Hepatocyte (in vitro differentiated cells): ENCODE measurements at places on chromosomes 6 and 20. TPM values are rescaled to one million over a fixed set of nuclear protein-coding genes. Genes with fewer than 3 reads are reported as not detected.

The SLC32A1 gene
- not detected in 2 replicates for polyA plus RNA-seq

The BPI gene
- 0.66 TPM in 1 of 2 replicates, not detected in the other for polyA plus RNA-seq

The TCP11 gene
- not detected in 2 replicates for polyA plus RNA-seq

DNA sequence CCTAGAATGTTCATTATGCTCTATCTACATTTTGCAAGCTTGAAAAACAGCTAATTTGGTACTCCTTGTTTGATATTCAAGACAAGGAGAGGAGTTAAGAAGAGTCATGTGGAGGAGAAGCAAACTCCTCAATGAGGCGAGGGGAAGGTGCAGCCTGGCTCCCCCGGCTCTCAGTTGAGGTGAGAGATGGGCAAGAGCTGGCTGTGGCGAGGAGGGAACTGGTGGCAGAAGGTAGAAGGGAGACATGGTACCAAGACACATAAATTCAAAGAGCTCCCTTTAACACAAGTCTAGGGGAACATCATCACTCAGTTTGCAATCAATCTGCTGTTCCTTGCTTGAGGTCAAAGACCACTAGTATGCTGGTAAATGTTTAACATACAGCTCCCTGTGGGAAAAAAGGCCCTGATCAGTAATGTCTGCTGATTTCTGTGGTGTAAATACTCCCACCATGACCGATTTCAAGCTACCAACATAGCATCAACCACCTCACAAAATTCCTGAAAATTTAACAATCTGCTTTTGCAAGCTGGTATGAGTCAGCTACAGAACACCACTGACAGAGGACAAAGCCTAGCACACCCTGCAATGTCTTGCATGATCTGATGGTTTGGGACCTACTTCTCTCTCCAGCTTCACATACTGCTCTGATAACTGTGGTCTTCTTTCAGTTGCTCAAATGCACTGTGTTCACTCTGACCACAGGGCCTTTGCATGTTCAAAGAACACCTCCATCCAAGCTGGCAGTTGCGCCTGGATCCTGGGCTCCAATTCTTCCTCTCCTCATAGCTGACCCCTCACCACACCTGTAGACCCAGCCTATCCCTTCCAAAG is 516.3 kb upstream of the CHD6 start:
- DNase-seq: peak; percentile 23

GRCh38 chr6:87789198-87789899 is 87.3 kb upstream of the AKIRIN2 start:
- peak; percentile 75 for DNase-seq

- DNase-seq: no peak
Observed at GRCh38 chr20:52096117-52096516, 95.5 kb downstream of the ZFP64 start.

- peak; percentile 89 for DNase-seq
Observed at GRCh38 chr6:35449287-35449881, 2.8 kb upstream of the FANCE start.

- no peak for DNase-seq
Observed at GRCh38 chr20:9550871-9551270, 36.5 kb downstream of the LAMP5 start.

- no peak for DNase-seq
Observed at GRCh38 chr6:111550953-111551352, 54.7 kb downstream of the TRAF3IP2 start.

- DNase-seq: peak; percentile 84
Observed at GRCh38 chr6:30722280-30723112, 2.3 kb downstream of the TUBB start.

DNA sequence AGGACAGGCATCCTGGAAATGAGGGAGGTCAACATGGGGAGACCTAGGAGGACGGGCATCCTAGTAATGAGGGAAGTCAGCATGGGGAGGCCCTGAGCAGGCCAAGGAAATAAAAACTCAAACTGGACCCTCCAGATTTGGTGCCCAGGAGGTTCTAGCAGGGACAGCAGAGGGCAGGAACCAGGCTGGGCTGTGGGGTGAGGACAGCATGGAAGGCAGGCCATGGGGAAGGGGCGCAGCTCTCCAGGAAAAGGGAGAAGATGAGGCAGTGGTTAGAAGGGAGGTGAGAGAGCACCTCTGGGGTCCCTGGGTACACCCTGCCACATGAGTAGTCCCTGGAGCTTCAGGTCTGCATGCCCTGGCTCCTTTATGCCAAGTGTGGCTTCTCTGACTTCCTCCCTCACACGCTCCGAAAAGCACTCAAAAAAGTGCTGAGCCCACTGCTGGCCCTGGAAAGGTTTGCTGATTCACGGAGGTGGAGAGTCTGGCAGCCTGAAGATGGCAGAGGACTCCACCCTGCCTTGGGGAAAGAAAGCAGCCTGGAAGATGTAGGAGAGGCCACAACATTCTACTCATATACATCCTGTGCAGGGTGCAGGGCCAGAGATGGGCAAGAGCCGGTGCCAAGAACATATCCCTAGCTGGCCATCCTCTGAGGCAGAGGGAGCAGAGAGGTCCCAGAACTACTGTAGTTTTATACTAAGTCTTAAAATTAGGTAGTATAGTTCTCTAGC is 154.9 kb downstream of the MRPL14 start:
- no peak for DNase-seq

DNA sequence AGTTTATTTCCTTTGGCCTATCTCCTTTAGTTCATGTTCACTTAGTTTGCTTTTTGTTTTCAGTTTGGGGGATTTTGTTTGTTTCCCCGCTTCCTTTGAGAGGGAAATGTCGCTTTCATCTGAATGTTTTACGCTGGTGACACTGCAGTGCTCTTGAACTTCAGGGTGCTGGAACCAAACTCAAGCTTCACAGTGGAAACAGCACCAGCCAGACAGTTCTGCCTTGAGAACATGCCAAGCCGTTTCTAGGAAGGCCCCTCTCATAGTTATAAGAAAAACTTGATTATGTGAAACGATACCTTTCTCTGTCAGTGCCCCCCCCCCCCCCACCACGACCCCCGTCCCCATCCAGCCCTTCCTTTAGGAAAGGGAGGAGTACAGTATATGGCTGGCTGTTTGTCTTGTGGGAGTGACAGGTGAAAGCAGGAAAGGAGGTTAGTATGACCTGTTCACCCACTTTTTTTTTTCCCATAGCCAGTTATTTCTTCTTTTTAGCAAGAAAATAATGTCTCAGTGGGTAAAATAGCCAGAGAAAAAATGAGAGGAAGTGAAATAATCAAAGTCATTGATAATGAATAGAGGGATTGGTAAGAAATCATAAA is 130.1 kb downstream of the LRRC1 start:
- DNase-seq: no peak

DNA sequence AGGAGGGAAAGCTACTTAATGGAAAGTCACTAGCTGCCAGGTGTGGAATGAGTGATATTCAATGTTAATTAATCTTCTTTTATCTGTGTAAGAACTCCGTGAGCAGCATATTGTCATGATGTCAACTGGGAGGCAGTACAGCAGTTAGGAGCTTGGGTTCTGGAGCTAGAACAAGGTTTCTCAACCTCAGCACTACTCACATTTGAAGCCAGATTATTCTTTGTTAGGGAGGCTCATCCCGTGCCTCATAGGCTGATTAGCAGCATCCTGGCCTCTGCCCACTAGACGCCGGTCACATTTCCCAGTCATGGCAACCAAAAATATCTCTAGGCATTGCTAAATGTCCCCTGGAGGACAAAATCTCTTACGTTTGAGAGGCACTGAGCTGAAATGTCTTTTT is 41.2 kb downstream of the BCAS1 start:
- no peak for DNase-seq

DNA sequence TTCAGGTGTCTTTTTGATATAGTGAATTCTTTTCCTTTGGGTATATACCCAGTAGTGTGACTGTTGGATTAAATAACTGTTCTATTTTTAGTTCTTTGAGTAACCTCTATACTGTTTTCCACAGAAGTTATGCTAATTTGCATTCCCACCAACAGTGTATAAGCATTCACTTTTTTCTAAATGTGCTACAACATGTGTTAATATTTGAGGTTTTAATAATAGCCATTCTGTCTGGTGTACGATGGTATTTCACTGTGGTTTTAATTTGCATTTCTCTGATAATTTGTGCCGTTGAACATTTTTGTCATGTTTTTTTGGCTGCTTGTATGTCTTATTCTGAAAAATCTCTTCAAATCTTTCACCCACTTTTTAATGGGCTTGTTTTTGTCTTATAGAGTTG is 563.5 kb downstream of the GRIK2 start:
- DNase-seq: no peak

GRCh38 chr6:4620284-4621151 is 155.7 kb upstream of the CDYL start:
- DNase-seq: no peak

DNA sequence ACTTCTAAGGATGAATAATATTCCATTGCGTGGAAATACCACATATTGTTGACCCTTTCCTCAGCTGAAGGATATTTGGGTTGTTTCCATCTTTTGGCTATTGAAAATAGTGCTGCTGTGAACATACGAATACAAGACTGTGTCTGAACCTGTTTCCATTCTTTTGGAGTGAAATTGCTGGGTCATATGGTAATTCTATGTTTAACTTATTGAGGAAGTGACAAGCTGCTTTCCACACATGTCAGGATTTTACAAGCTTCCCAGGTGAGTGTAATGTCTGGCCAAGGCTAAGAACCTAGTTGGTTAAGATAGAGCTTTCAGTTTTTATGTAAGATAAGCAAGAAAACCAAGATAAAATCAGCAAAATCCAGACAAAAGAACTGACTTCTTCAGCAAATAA is 48.8 kb downstream of the PPP1R3G start:
- no peak for DNase-seq

DNA sequence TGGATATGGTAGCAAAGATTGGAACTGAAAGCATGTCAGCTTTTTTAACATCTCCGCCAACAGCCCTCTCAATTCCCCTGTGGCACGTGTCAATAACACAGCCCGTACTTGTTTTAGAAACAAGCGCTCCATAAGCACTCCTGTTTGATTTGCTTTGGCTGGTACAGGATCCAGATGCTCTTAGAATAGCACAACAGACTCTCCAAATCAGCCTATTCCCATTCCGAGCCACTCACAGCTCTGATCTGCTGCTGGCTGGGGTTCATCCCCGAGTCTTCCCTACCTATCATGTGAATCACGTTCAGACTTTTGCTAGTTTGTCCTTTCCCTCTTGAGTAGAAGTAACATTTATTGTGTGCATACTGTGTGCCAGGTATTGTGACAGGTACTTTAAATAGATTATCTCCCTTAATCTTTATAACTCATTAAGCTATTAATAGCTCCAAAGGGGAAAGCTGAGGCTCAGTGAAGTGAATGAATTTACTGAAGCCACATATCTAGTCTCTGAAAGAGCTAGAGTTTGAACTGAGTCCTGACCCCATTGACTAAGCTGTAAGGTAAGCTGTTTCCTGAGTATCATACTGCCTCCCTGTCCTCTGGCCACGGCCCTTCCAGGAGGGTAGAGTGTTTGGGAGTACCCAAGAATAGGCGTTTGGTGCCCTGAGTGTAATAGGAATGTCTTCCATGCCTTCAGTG is 46.7 kb downstream of the RALY start:
- no peak for DNase-seq

GRCh38 chr6:111238464-111239119 is 151.3 kb downstream of the SLC16A10 start:
- DNase-seq: no peak

GRCh38 chr6:14068133-14068532 is 49.4 kb upstream of the CD83 start:
- DNase-seq: no peak

GRCh38 chr6:3340894-3341293 is 82.1 kb downstream of the PSMG4 start:
- no peak for DNase-seq

DNA sequence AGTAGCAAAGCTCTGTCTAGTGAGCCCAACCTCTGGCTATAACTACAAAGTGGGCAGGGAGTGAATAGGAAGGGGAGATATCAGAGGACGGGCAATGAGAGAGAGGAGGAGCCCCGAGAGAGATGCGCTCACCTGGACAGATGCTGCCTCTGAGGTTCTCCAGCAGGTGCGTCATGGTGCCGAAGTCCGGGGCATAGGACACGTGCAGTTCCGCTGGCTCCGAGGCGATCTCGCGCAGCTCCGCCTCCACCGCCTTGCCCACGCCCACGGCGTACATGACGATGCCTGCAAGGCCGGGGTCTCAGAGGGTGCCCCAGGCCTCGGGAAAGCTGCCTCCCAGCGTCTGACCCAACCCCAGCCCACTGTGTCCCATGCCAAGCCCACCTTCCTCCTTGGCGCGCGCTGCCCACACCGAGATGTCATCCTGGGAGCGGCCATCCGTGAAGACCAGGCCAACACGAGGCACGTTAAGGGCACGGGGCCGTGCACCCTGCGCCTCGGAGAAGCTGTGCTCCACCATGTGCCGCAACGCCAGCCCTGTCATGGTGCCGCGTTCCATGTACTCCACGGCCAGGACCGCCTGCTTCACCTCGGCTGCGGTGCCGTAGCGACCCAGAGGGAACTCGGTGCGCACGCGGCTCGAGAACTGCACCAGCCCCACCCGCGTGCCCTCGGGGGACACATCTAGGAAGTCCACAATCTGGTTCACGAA is 8.7 kb upstream of the RBPJL start:
- DNase-seq: no peak

DNA sequence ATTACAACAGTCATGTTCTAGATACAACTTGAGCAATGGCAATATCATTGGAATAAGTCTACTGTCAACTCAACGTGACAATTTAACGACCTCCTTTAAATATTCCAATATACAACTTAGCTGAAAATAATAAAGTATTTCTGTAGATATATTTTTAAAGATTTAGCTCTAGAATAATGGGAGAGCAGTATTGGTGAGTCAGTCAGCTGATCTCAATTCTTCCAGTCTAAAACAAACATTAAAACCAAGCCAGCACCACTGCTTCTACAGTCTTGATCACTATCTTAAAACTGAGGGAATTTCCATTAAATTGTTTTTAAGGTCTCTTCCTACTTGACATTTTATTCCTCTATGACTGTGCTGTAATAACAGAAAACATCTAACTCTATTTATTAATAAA is 38.2 kb downstream of the NOL7 start:
- DNase-seq: no peak

DNA sequence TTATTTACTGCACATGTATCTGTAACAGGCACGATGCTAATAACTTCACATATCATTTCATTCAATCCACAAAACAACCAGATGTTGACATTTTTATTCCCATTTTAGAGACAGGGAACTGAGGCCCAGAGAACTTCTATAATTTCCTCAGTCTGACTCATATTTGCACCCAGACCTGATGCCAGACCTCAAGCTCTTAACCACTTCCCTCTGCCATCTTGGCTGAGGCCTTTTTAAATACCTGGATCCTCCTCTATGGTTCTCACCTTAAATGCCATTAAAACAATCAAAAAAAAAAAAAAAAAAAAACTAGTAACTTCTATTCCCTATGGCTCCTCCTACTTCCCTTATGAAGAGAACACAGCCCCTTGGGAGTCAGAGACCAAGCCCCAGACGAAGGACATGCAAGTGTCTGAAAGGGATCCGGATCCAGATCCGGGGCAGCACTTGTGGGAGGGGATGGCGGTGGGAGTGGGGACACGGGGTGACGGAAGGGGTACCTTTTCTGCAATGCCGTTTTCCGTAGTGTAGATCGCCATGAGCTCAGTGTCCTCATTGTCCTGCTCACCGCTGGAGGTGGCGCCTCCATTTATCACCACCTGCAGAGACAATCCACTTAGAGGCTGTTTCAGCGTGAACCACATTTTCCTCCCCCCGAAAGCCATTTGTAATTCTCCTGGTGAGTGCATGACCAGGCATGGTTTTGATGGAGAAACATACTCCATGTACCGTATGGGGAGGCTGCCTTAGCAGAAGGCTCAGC is 88.7 kb downstream of the SLC23A2 start:
- no peak for DNase-seq

- no peak for DNase-seq
Observed at GRCh38 chr6:44306710-44307109, 6.4 kb downstream of the AARS2 start.
